ENCODE measurements at places on chromosomes 3 and 15.

GRCh38 chr3:51779137-51779536 lies at the start of gene IQCF6:
Gene IQCF6 (minus strand): TSS chr3:51779237. CDS start chr3:51779224, 13 bp downstream.
- DNase-seq: no peak

DNA sequence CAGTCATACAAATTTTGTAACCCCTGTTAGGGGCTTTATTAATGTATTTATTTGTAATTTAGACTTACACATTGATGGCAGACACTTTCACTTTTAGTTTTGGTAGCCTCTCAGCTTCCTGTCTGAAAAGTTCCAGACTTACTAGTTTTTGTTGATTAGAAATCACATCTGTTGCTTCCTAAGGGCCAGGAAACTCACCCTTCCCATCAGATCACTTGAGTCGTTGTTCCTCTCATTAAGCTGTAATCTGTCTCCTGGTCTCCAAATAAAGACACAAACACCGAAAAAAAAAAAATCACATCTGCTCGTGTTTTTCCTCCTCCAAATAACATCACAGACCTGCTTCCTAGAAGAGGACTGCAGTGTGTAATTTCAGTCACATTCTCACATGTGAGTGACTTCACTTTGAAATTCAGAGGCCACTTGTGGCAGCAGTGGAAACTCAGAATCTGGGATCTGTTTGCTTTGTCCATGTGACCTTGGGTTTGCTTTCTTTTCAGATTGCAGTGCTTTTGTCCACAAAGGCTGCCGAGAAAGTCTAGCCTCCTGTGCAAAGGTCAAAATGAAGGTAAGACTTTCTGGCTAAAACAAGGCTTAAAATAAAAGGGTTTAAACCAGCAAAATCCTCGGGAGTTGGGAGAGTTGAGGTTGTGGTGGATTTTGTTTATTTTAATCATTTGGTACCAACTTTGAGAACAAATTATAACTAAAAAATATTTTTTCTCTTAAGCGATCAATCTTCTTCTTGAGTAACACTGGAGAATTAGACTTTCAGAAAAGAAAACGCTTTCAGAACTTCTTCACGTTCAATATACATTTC lies 87.0 kb downstream of the KLHL25 start:
- DNase-seq: no peak

- no peak for DNase-seq
Observed at GRCh38 chr3:10274601-10275000, 18.1 kb downstream of the GHRL start.

- no peak for DNase-seq
Observed at GRCh38 chr3:105542282-105543019, 175.7 kb downstream of the ALCAM start.

DNA sequence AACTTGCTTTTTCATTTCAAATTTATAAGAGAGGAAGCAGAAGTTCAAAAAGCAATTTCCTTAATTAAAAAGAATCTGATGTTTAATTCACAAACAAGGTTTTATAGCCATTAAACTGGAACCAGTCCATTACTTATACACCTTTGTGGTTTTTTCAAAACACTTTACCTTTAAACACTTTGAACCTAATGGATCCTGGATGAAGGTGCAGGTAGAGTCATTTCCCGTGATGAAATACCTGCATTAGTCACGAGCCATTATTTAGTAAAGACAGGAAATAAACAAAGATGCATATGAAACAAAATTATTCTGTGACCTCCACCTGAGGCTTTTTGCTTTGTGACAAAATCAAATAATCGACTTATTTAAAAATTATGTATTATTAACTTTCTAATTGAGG lies 341.7 kb upstream of the UBE2E2 start:
- DNase-seq: no peak

DNA sequence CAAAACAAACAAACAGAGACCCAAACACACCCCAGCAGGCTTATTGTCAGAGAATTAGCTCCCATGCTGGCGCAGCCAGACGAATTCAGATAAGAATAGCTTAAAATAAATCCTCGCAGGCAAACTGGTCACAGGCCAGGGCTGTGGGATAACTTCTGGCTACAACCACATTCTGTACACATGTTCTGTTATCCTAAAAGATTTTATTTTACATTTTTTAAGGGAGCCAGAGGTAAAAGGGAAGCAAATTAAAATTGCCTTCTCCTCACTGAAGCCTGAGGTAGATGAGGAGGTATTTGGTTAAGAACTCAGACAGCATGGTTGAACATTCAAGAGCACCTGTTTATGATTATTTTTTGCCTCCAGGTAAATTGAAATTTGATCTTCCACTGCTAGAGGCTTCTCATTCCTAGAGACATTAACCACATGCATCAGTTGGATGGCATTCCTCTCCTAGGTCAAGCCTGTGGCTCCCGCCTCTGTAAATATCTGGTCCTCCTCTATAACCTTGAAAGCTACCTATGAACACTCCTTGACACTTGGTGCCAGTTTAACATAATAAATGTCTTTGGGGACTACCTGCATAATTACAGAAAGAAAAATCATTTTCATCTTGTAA lies 190.3 kb downstream of the SATB1 start:
- DNase-seq: no peak

GRCh38 chr3:33273628-33274027 lies 3.6 kb upstream of the FBXL2 start:
- DNase-seq: no peak

DNA sequence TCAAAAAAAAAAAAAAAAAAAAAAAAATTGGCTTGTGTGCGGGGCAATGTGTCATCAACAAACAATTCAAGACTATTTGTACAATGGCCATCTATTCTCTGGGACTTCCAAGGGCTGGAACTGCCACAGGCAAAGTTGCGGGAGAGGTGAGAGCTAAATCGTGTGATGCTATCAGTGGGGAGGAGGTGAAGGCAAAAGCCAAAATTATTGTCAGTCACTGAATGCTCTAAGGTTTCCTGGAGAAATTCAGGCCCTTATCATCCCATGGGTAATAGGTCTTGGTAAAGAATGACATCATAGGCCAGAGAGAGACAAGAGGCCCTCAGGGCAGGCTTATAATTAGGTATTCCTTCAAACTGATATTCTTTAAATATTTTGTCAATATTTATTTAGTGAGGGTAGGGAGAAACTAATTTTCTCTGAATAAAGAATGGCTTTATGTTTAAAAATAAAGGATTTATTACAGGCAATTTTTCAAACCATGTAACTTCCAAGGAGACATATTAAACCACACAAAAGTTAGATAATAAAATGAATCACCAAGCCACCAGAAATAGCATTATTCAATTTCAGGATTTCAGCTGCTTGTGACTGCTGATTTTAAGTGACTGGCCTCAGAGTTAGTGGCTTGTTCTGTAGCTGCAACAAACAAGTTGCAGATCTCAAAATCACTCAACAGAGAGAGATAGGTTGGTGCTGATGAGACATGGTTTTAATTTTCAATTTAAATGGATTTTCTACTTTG lies 226.3 kb upstream of the MRPL3 start:
- DNase-seq: no peak
